Esophagus muscularis mucosa (tissue), 4 donors: ENCODE measurements at places on chromosomes 3 and 15. TPM values are rescaled to one million over a fixed set of nuclear protein-coding genes. Genes with fewer than 3 reads are reported as not detected.

DNA sequence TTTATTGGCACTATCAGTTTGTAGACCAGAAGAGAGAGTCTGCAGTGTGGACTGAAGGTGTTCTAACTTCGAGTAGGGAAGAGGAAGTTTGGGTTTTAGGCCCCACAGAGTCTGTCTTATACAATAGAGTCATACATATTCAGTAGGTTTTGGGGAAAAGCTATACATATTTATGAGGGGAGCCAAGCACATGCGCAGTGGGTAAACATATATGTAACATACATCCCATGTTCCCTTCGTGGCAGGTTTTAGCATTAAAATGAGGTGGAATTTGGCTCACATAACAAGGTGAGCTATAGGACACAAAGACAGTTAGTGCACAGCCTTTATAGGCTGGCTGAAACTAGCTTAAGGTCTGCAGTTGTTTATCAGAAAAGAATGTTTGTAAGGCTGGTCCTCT lies 4.9 kb downstream of the GALK2 start:
- H3K27ac ChIP-seq = no peak overlapping the region
- DNase-seq = no peak
- no peak overlapping the region for H3K4me3 ChIP-seq
- no peaks in the 10 kb centered on the region for H3K27me3 ChIP-seq
- no peaks in the 10 kb centered on the region for H3K36me3 ChIP-seq

DNA sequence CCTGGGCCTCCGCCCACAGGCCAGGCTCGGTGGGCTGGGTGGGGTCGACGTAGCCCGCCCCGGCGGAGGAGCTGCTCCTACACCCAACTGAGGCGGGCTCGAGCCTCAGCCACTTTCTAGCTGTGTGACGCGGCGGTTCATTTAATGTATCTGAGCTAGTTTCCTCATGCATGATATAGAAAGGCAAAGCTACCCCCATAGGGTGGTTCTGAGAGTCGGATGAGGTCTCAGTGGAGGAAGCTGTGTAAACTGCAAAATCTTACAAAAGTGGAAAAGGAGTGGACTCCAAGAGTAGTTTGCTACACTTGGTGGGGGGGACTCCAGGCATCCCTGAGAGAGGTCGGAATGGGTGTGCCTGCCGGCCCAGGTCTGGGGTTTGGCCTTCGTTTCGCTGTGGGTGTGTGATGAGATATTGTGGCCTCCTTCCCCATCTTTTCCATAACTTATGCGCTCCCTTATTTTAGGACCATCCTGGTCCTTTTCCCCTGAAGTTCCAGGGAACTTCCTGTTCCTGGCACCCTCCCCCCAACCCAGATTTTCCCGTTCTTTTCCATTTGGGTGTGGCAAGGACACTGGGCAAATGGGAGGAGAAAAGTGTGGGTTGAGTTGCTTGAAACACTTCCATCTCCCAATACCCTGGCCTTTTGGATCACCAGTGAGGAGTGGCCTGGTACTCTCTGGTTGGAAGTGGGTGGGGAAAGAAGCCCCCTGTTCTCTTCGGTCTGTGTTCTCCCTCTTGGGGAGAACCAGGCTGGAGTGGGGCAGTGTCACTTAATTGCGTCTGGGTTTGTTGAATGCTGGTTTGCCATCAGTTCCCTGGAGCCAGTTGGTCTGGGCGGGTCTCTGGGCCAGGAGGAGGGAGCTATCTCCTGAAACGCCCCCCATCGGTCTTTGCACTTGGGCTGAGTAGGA lies 1.1 kb downstream of the PDIA5 start:
- no peaks in the 10 kb centered on the region for H3K36me3 ChIP-seq
- H3K4me3 ChIP-seq = peak overlapping the region; percentile 90
- no peak for DNase-seq

GRCh38 chr3:130895690-130896488 lies 2.0 kb downstream of the ATP2C1 start:
- no peak overlapping the region for H3K27ac ChIP-seq
- H3K36me3 ChIP-seq = no peaks in the 10 kb centered on the region
- no peaks in the 10 kb centered on the region for H3K27me3 ChIP-seq

DNA sequence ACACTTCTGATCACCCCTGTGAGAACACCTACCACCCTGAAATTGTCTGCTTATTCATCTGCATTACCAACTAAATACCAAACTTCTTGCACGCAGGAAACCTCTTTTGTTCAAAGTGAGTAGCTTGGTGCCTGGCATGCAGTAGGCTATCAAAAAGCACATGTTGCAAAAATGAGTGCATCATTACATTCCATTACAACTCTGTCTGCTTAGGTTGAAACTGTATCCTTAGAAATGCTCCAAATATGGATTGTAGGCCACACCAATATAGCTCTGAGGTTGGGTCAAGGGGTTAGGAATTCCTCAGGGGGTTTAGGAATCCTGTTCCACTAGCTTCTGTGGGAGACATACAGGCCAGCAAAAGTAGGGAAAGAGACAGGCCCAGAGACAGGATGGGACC lies 107.2 kb downstream of the THRB start:
- H3K4me3 ChIP-seq = no peak overlapping the region
- H3K27me3 ChIP-seq = no peaks in the 10 kb centered on the region
- H3K27ac ChIP-seq = peak overlapping the region; percentile 72
- H3K4me1 ChIP-seq = peaks cover 19% of the 10 kb centered on the region

- H3K27ac ChIP-seq = no peak overlapping the region
- DNase-seq = peak; percentile 64
Measured at GRCh38 chr3:55716044-55716443, 228.9 kb upstream of the WNT5A start.

GRCh38 chr15:40731034-40731433 lies 24.0 kb downstream of the RMDN3 start:
- H3K27me3 ChIP-seq = no peaks in the 10 kb centered on the region
- no peak for DNase-seq
- no peak overlapping the region for H3K27ac ChIP-seq
- H3K36me3 ChIP-seq = peaks cover 12% of the 10 kb centered on the region
- H3K4me1 ChIP-seq = no peaks in the 10 kb centered on the region

GRCh38 chr3:122102191-122102935 lies 47.2 kb downstream of the CD86 start:
- no peak for DNase-seq
- H3K36me3 ChIP-seq = no peaks in the 10 kb centered on the region
- H3K27ac ChIP-seq = no peak overlapping the region
- H3K4me3 ChIP-seq = no peak overlapping the region
- H3K27me3 ChIP-seq = peaks cover 6% of the 10 kb centered on the region

DNA sequence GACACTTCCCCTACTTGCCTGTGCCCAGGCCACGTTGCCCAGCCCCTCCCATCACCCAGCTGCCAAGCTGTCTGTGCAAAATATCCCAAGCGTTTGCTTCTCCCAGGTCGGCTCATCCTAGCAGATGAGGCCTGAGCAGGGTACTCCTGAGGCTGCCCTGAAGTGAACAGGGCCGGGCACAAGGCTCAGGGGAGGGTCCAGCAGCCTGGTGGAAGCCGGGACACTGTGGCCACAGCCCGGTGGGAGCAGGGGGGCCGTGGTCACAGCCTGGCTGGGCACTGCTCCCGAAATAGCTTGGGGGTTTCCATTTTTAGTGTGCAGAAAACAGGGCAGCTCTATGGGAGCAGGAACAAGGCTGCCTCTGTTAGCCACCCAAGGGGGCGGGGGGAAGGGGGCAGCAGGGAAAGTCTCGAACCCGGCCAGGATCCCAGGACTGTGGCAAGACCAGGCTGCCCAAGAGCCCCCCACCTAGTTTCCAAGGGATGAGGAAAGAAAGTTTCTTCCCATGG lies 3.4 kb downstream of the PLXNB1 start:
- H3K4me1 ChIP-seq = peaks cover 89% of the 10 kb centered on the region
- H3K27me3 ChIP-seq = no peaks in the 10 kb centered on the region
- peaks cover 28% of the 10 kb centered on the region for H3K36me3 ChIP-seq
- H3K27ac ChIP-seq = peak overlapping the region; percentile 98

DNA sequence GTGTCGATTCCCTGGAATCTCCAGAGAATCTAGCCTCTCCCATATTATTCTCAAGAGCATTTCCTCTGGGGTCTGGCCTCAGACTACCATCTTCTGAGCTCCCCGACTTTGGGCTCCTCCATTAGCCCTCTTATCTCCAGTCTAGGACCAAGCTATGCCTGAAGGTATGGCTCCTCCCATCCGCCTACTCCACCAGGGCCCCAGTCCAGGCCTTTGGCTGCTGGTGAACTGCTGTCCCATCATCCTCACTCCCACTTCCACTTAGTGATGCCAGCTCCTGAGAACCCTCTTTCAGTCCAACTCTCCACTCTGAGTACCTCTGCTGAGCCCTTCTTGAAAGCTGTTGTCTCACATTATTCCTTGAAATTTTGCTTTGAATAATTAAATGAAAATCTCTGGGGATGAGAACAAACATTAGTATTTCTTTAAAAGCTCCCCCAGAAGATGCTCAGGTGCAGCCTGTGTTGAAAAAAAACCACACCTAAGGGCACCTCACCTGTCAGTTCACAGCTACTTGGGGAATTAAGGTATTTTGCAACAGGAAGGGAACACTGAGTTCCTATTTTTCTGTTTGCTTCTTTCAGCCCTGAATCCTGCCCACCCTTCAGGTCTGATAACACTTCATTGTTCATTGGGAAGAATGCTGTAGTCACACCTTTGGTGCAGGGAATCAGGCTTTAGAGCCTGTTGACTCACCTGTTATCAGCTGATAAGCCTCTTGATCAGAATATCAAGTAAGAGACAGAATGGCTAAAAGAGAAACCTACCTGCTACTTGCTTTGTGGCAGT lies 9.5 kb downstream of the CLDN18 start:
- no peak for DNase-seq
- no peak overlapping the region for H3K27ac ChIP-seq
- no peaks in the 10 kb centered on the region for H3K4me1 ChIP-seq

DNA sequence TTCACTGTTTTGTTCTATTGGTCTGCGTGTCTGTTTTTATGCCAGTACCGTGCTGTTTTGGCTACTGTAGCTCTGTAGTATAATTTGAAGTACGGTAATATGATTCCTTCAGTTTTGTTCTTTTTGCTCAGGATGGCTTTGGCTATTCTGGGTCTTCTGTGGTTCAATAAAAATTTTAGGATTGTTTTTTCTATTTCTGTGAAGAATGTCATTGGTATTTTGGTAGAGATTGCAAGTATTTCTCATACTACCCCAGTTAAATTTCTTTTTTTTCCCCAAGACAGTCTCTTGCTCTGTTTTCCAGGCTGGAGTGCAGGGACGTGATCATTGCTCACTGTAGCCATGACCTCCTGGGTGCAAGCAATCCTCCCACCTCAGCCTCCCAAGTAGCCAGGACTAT lies 53.4 kb downstream of the STARD9 start:
- no peak for DNase-seq
- no peak overlapping the region for H3K4me3 ChIP-seq
- no peaks in the 10 kb centered on the region for H3K36me3 ChIP-seq
- H3K27me3 ChIP-seq = no peaks in the 10 kb centered on the region
- H3K27ac ChIP-seq = no peak overlapping the region

DNA sequence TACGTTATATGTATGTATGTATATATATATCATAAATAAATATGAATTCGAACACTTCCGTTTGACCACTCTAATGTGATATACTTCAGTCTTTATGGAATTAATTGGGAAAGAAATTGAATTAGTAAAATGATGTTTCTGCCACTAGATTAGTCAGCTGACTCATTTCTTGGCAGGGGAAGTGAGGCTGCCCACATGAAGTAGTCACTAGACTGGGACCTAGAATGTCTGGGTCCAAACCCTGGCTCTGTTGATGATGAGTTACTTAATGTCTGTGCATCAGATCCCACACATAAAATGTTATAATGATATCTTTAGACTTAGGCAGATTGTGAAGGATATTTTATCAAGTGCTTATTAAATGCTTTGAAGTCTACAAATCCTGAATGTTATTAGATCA lies 27.4 kb upstream of the ARL14 start:
- H3K4me1 ChIP-seq = no peaks in the 10 kb centered on the region
- H3K36me3 ChIP-seq = no peaks in the 10 kb centered on the region
- DNase-seq = no peak

- no peaks in the 10 kb centered on the region for H3K4me1 ChIP-seq
- H3K27ac ChIP-seq = no peak overlapping the region
- H3K27me3 ChIP-seq = no peaks in the 10 kb centered on the region
- no peak overlapping the region for H3K4me3 ChIP-seq
- no peak for DNase-seq
- H3K36me3 ChIP-seq = no peaks in the 10 kb centered on the region
Measured at GRCh38 chr15:86255247-86255646, 175.6 kb downstream of the AGBL1 start.

DNA sequence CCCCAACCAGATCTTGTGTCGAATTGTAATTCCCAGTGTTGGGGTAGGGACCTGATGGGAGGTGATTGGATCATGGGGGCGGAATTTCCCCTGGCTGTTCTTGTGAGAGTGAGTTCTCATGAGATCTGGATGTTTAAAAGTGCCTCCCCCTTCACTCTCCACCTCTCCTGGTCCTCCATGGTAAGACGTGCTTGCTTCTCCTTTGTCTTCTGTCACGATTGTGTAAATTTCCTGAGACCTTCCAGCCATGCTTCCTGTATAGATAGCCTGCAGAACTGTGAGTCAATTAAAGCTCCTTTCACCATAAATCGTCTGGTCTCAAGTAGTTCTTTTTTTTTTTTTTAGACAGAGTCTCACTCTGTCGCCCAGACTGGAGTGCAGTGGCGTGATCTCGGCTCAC lies 42.3 kb downstream of the NR1D2 start:
- no peak overlapping the region for H3K27ac ChIP-seq
- peaks cover 11% of the 10 kb centered on the region for H3K4me1 ChIP-seq
- no peaks in the 10 kb centered on the region for H3K36me3 ChIP-seq
- DNase-seq = no peak
- no peak overlapping the region for H3K4me3 ChIP-seq
- H3K27me3 ChIP-seq = no peaks in the 10 kb centered on the region

Gene GLDN
- 9.9 TPM for total RNA-seq

Gene DUOXA1
- 0.13 TPM for total RNA-seq

Gene CCR8
- total RNA-seq = not detected
